Mucosa of gallbladder (tissue), 1 donor: ENCODE measurements at places on chromosomes 1 and 21. TPM values are rescaled to one million over a fixed set of nuclear protein-coding genes. Genes with fewer than 3 reads are reported as not detected.

- no peak for DNase-seq
Measured at GRCh38 chr1:181317261-181317930, 165.9 kb upstream of the CACNA1E start.

GRCh38 chr21:41641821-41642701 is 124.8 kb downstream of the RIPK4 start:
- peak; percentile 17 for DNase-seq

- no peak for DNase-seq
Measured at GRCh38 chr21:31623664-31624063, 35.8 kb upstream of the SOD1 start.

CTSE gene
- 105 TPM for total RNA-seq

DNA sequence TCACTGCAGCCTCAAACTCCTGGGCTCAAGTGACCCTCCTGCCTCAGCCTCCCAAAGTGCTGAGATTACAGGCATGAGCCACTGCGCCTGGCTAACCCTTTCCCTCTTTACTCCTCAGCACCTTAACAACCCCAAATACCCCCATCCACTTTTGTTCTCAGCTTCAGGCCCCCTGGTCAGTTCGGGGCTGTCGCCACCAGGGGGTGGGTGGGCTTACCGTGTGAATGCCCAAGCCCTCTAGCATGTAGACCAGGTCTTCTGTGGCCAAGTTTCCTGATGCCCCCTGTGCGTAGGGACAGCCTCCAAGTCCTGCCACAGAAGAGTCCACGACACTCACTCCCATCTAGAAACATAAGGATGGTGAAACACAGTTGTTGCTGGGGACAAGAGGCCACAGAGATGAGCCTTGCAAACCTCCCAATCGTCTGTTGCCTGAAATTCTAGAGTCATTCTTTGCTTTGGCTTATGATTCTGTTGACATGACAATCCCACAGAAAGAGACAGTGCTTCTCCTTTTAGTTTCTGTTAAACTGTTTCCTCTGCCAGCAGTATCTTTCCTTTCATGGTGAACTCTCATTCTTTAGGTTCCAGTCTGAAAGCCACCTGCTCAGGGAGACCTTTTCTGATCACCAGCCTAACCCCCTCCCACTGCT is 3.8 kb upstream of the GALE start:
- DNase-seq, result no peak

GRCh38 chr1:29237852-29238619 is 1.7 kb downstream of the PTPRU start:
- DNase-seq, result peak; percentile 34

SPRR2F gene
- total RNA-seq, result not detected

- DNase-seq, result no peak
Measured at GRCh38 chr21:16377857-16378256, 648.1 kb downstream of the USP25 start.

C2CD2 gene
- total RNA-seq, result 30.8 TPM
